ENCODE measurements at places on chromosomes 1 and 21. TPM values are rescaled to one million over a fixed set of nuclear protein-coding genes. Genes with fewer than 3 reads are reported as not detected.

- peak; percentile 23 for DNase-seq
Measured at GRCh38 chr1:97094247-97094972, 372.8 kb downstream of the PTBP2 start.

The ADCY10 gene
- total RNA-seq, result not detected

The S100A16 gene
- 401 TPM for total RNA-seq

DNA sequence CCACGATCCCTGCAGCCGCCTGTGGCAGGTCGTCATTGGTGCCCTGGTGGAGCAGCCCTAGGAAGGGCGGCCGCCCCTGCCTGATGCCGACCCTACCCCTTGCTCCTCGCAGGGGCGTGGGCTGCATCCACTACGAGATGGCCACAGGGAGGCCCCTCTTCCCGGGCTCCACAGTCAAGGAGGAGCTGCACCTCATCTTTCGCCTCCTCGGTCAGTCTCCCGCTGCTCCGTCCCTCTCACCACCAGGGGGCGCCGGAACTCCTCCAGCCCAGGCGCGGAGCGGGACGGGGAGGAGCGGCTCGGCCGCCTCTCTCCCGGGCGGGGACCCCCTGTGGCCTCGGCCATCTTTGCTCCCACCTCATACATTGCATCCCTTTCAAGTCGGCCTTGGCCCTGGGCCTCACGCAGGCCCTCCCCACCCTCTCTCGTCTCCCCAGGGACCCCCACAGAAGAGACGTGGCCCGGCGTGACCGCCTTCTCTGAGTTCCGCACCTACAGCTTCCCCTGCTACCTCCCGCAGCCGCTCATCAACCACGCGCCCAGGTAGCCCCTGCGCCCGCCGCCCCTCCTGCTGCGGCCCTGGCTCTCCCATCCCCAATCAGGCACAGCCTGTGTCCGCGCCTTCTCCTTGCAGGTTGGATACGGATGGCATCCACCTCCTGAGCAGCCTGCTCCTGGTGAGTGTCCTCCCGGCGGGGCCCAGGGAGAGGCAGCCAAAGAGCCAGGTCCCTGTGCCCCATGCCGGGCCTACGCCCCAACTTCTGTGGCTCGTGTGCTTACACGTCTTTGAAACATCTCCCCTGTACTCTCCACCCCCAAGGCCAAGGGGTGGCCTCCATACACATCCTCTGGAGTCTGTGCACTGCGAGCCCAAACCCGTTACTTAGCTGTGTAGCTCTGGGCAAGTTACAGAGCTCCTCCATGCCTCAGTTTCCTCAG lies 24.7 kb downstream of the CDK18 start:
- peak; percentile 50 for DNase-seq

The MDM4 gene
- total RNA-seq, result 1.9 TPM

- DNase-seq, result no peak
Measured at GRCh38 chr1:50808296-50808695, 151.8 kb downstream of the FAF1 start.

The ADAM30 gene
- not detected for total RNA-seq

The CFAP107 gene
- not detected for total RNA-seq

The AGRN gene
- total RNA-seq, result 278 TPM

DNA sequence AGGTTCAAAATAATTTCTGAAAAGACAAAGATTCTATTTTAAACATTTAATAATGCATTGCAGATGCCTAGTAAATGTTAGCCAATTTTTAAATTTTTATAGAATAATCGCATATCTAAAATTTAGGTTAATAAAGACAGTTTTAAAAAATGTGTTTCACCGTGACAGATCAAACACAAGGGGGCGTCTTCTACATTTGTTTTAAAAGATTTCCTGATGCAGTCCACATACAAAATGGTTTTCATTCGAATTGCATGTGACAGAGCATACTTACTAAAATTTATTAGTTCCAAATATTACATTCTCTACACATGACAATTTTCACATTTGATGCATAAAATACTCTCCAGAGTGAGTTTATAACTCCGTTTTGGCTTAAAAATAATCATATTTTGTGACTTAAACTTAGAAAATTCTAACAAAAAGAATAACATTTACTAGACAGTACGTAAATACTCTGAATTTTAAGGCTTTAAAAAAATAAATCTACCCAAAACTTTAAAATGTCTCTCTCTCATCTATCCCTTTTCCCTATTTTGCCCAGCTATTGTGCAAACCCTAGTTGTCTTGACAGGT lies 75.5 kb downstream of the ADAMTS1 start:
- DNase-seq, result no peak

The PERM1 gene
- not detected for total RNA-seq

The TMIGD3 gene
- not detected for total RNA-seq

DNA sequence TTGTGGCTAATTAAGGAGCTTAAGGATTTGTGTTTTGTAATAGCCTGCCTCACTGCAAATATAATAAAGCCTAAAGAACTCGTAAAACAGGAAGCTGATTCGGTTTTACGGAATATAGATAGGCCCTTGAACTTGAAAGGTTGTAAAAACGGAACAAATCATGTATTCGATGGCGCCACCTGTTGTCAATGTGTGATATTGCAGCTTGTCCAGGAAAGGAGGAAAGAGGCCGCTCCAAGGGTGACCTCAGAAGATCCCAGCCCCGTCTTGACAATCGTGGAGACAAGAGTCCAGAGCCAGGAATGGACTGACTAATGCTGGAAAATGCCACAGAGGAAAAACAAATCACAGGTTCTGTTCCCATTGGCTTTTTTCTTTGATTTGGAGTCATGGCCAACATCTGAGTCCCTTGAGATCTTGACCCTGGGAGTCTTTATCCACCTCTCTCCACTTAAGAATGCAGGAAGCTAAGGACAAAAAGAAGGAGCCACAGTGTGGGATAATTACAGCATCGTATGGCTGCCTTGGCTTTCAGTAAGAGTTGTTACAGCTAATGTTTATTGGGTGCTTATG lies 7.0 kb upstream of the IGSF21 start:
- peak; percentile 60 for DNase-seq

DNA sequence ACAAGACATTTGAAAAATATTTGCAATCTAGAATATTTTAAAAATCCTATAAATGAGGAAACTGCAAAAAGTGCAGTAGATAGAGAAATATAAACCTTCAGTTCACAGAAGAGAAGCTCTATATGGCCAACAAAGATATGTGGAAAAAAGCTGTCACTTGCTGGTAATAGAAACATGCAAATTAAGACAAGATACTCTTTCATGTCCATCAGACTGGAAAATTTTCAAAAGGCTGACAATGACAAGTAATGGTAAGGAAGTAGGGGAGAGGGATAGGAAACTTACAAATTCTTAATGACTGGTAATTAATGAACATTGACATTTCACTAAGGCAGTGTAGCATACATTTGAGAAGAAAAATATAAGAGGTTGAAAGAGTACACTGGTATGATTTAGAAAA lies 147.9 kb downstream of the MRPL39 start:
- no peak for DNase-seq

The WDR3 gene
- 19.3 TPM for total RNA-seq

The CD101 gene
- total RNA-seq, result not detected

The PRPF38A gene
- total RNA-seq, result 21.8 TPM

The FCAMR gene
- total RNA-seq, result 0.14 TPM

DNA sequence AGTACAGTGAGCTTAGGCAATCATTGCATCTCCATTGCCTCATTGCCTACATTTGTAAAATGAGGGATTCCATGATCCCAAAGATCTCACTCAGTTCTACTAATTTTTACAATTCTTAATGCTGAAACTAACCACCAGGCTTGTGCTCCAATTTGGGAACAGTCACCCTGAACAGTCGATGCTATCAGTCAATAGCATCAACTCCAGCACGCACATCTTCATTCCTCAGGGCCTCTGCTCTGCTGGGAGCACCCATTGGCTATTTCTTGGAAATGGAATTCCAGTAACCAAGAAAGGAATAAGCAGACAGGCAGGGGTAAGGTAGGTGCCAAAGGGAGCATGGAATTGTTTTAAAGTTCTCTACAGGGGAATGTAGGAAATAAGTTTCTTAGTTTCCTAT lies 14.2 kb upstream of the ACKR1 start:
- no peak for DNase-seq

GRCh38 chr1:109423498-109423897 lies 2.8 kb downstream of the PSMA5 start:
- DNase-seq, result no peak

The UMODL1 gene
- not detected for total RNA-seq

DNA sequence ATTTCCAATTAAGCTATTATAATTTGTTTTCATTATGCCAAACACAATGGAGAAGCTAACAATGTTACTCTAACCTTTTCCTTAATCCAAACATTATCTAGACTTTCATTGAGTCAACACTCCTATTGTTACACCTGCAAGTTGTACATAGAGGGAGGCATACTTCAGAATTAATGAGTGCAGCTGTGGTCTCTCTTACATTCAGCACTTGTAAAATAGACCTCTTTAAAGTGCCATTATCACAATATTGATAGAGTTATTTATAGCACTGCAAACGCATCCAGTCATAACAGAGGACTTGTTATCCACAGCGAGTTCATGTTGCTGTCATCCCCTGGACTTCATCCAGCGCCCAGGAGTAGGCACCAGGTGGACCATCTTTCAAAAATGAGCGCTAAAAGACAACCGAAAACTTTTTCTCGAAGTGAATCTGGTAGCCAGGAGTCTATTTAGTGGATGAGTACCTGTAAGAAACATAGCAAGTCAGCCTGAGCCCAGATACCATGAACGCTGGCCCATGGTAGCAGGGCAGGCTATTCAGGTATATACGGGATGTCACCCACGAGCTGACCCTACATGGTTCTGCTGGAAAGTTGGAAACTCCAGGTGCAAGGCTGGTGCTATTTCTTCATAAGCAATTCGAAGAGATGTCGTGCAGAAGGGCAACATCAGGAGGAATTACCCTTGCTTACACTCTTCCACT lies 70.6 kb upstream of the NFIA start:
- DNase-seq, result no peak

DNA sequence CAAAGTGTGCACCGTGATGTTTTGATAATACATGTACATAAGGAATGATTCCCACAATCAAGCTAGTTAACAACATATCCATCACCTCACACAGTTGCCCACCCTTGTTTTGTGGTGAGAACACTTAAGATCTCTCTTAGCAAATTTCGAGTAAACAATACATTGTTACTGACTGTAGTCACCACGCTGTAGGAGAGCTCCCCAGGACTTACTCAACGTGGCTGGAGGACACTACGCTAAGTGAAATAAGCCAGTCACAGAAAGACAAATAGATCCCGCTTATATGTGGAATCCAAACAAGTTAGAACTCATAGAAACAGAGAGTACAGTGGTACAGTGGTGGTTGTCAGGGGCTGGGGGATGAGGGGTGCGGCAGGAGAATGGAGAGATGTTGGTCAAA lies 24.8 kb downstream of the GPR137B start:
- DNase-seq, result no peak

The S100A1 gene
- not detected for total RNA-seq

DNA sequence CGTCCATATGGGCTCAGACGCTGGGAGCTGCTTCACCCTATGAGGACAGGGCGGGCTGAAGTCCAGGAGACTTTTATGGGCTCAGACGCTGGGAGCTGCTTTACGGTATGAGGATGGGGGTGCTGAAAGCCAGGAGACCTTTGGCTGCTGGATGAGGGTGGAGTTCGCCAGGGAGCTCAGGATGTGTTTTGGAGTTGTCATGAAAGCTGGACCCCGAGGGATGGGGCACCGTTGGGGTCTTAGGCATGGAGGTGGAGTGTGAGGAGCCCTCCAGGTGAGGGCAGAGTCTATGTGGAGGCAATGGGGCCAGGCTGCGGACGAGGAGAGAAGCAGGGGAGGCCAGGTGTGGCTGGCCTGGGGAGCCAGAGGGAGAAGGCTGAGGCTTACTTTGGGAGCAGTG lies 27.5 kb downstream of the TRPM2 start:
- no peak for DNase-seq

The NPHS2 gene
- total RNA-seq, result not detected

- no peak for DNase-seq
Measured at GRCh38 chr1:36355811-36356210, 29.9 kb downstream of the STK40 start.

The SUSD4 gene
- 11.9 TPM for total RNA-seq

DNA sequence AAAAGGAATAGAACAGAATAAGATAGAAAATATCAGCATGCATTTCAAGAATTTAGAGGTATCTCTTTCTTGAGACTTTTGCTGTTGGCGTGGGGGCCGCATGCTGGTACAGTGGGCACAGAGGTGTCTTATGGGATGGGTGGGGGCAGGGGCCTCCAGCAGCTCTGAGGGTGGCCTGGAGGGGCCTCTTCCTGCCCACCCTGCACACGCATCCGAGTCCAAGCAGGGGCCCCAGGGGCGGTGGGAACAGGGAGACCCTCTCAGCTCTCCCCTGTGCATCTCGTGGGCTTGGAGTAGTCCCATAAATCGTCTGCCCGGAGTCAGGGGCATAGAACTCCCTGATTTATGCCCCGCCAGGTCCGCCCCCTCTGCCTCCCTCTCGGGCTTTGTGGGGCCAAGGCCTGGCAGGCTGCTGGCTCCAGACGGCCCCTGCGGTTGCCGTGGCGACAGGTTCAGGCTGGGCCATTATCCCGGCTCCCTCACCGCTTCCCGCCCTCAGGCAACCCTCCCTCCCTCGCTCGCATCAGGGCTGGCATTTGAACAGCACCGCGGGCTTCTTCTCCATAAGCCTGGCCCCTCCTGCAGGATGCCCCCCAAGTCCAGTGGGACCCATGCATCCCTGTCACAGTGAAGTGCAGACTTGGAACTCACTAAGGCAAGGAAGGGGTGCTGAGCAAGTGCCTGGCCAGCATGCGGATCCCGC lies 133.2 kb upstream of the ZBTB40 start:
- DNase-seq, result no peak

DNA sequence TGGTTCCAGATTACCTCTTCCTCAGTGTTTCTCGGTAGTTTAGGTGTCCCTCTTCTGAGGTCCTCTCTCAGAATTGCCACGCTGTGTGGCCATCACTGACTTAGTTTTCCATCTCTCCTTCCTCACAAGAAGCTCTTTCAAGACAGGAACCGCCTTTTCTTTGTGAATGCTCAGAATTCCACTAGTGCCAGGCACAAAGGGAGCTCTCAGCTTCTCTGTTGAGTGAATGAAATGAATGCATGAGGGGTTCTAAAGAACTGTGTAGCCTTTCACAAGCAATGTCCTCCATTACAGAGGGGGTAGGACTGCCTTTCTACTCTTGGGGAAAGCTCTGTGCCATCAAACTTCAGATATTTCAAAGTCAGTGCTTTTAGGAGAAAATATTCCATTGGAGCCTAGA lies 546.8 kb downstream of the RWDD3 start:
- DNase-seq, result no peak

GRCh38 chr1:119093721-119094120 lies 46.7 kb downstream of the WARS2 start:
- DNase-seq, result no peak

GRCh38 chr21:44907966-44908895 lies 12.5 kb downstream of the ITGB2 start:
- no peak for DNase-seq

GRCh38 chr1:43653893-43654292 lies 3.9 kb downstream of the KDM4A start:
- DNase-seq, result no peak

- no peak for DNase-seq
Measured at GRCh38 chr1:7111853-7112252, 326.6 kb downstream of the CAMTA1 start.

DNA sequence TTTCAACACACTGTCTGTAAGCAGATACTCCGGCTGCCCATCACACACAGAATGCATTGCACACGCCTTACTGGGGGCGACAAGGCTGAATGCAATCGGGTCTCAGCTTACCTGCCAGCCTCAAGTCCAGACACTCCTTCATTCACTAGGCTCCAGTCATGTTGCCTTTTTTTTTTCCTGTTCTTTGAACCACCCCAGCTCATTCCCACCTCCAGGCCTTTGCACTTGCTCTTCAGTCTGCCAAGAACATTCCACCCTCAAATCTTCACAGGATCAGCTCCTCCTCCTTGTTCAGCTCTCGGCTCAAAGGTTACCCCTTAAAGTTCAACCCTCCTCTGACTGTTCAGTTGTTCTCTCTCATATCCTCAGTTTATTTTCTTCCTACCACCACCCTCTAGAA lies 181.9 kb upstream of the ESRRG start:
- no peak for DNase-seq
